ENCODE measurements at places on chromosomes 11 and 22. TPM values are rescaled to one million over a fixed set of nuclear protein-coding genes. Genes with fewer than 3 reads are reported as not detected.

The RELT gene
- 3.7 TPM for polyA plus RNA-seq

The OR8D4 gene
- polyA plus RNA-seq = not detected

The SCN4B gene
- 5.4 TPM for polyA plus RNA-seq

The FAM111B gene
- polyA plus RNA-seq = not detected

The NLRP6 gene
- not detected for polyA plus RNA-seq

The NNMT gene
- 4.8 TPM for polyA plus RNA-seq

The DNAJB7 gene
- not detected for polyA plus RNA-seq

The SCARF2 gene
- not detected for polyA plus RNA-seq

The OR51A2 gene
- polyA plus RNA-seq = not detected

The KCNQ1 gene
- not detected for polyA plus RNA-seq

The OR2AT4 gene
- not detected for polyA plus RNA-seq

The RAC2 gene
- polyA plus RNA-seq = not detected

The GDPD4 gene
- polyA plus RNA-seq = not detected

The PKP3 gene
- not detected for polyA plus RNA-seq

The MMP7 gene
- polyA plus RNA-seq = not detected

The KCNJ4 gene
- polyA plus RNA-seq = not detected

The MFRP gene
- polyA plus RNA-seq = not detected

The OR8D1 gene
- not detected for polyA plus RNA-seq

The ARHGAP8 gene
- not detected for polyA plus RNA-seq

The TRAF6 gene
- 4.0 TPM for polyA plus RNA-seq

The TECTA gene
- 1.2 TPM for polyA plus RNA-seq

The FADS2 gene
- 9.6 TPM for polyA plus RNA-seq

The DGAT2 gene
- 4.8 TPM for polyA plus RNA-seq

The ELFN2 gene
- 0.19 TPM for polyA plus RNA-seq

The CCDC89 gene
- not detected for polyA plus RNA-seq

The TTC9C gene
- polyA plus RNA-seq = 39.6 TPM

The OR51G2 gene
- not detected for polyA plus RNA-seq

The LMNTD2 gene
- polyA plus RNA-seq = not detected

The OR6T1 gene
- polyA plus RNA-seq = not detected

The LMO2 gene
- 11.4 TPM for polyA plus RNA-seq

The RIC3 gene
- polyA plus RNA-seq = 66.1 TPM

The MS4A15 gene
- polyA plus RNA-seq = not detected

The RIMBP3B gene
- polyA plus RNA-seq = 0.15 TPM

The C11orf91 gene
- not detected for polyA plus RNA-seq

The SORL1 gene
- polyA plus RNA-seq = 310 TPM

The SLC16A8 gene
- polyA plus RNA-seq = not detected

The CARNS1 gene
- 0.41 TPM for polyA plus RNA-seq

The OR6A2 gene
- not detected for polyA plus RNA-seq

The TEX54 gene
- not detected for polyA plus RNA-seq

The DEPDC7 gene
- polyA plus RNA-seq = not detected

The NEFH gene
- polyA plus RNA-seq = 343 TPM

The PRR5 gene
- 0.50 TPM for polyA plus RNA-seq

The EMID1 gene
- not detected for polyA plus RNA-seq

The LRP4 gene
- polyA plus RNA-seq = 2.6 TPM

The DEUP1 gene
- 4.7 TPM for polyA plus RNA-seq

The ZFPL1 gene
- 11.0 TPM for polyA plus RNA-seq

The OR52E2 gene
- not detected for polyA plus RNA-seq

The FAM181B gene
- polyA plus RNA-seq = 1.6 TPM

The PRDM11 gene
- 2.5 TPM for polyA plus RNA-seq

The TRIOBP gene
- 0.23 TPM for polyA plus RNA-seq

The C11orf65 gene
- polyA plus RNA-seq = 2.8 TPM

The TRPM5 gene
- not detected for polyA plus RNA-seq

The C11orf42 gene
- not detected for polyA plus RNA-seq

The APOC3 gene
- not detected for polyA plus RNA-seq

The TIGD3 gene
- 1.7 TPM for polyA plus RNA-seq

The KIRREL3 gene
- polyA plus RNA-seq = 3.4 TPM

The CREB3L1 gene
- polyA plus RNA-seq = not detected

The TMEM191C gene
- polyA plus RNA-seq = 4.4 TPM
